ENCODE measurements at places on chromosomes 1 and 21.

GRCh38 chr1:31822766-31823165, 6.9 kb upstream of the SPOCD1 start:
- DNase-seq: no peak

GRCh38 chr1:64838486-64838885, 93.6 kb downstream of the RAVER2 start:
- DNase-seq: no peak

GRCh38 chr1:247472035-247472434, 14.1 kb upstream of the OR2B11 start:
- no peak for DNase-seq

GRCh38 chr21:16137106-16137505, 407.3 kb downstream of the USP25 start:
- no peak for DNase-seq

- DNase-seq: no peak
Measured at GRCh38 chr1:26404641-26405040, 6.0 kb upstream of the LIN28A start.

DNA sequence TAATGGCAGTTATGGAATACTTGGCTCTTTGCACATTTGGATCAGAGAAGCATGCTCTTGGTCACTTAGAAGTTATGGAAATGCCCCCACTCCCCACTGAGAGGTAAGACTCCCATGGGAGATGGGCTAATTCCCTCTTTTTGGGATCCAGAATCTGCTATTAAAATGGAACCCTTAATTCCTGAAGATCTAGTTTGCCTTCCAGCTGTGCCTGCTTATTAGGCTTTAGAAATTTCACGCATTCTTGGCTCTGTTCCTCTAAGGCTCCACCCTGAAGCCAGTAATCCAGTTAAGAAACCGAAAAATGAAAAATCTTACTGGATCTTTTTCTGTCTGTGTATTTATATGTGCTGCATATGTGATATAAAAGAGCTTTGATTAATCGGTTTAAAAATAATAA, 76.7 kb downstream of the USH2A start:
- DNase-seq: no peak

- DNase-seq: no peak
Measured at GRCh38 chr21:14115646-14116045, 95.1 kb downstream of the LIPI start.

- no peak for DNase-seq
Measured at GRCh38 chr1:43736819-43737218, 29.5 kb downstream of the ST3GAL3 start.

DNA sequence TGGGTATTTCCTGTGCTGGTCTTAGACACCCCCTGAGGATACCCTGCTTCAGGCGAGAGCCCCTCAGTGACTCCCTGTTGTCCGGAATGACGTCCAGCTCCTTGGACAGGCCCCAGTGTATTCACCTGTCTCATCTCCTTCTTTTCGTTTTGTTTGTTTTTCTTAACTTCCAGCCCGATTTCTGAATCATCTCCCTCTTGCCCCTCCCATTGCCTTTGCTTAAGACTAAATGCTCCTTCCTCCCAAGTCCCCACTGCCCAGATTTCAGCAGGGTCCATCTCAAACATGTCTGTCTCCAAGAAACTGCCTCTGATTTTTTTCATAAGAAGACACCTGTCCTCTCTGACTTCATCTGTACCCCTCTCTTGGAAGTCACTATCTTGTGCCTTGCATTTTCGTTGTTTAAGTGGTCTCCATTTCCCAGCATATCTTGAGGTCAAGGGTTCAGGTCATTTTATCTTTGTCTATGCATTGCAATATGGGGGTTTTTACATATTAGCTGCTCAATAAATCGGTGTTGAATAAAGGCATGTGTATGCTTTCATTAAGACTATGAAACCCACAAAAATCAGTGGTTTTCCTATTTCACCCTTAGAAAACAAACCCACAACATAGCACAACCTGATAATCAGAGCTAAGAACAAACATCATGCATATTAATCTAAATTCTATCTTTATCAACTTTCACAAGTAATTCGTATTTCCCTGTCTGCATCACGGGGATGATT, 58.4 kb upstream of the LGALS8 start:
- no peak for DNase-seq

All from activated CD4-positive, alpha-beta memory T cell treated with anti-CD3 and anti-CD28 coated beads for 36 hours (primary cell).